Stimulated activated CD8-positive, alpha-beta memory T cell treated with anti-CD3 and anti-CD28 coated beads, Interleukin-2, amount 100 ng/mL, for 1 hour (primary cell): ENCODE measurements at places on chromosomes 3 and 15.

- no peak for DNase-seq
Measured at GRCh38 chr3:132394320-132394719, 23.0 kb upstream of the DNAJC13 start.

- DNase-seq, result no peak
Measured at GRCh38 chr15:74391582-74392450, 24.4 kb upstream of the CYP11A1 start.

DNA sequence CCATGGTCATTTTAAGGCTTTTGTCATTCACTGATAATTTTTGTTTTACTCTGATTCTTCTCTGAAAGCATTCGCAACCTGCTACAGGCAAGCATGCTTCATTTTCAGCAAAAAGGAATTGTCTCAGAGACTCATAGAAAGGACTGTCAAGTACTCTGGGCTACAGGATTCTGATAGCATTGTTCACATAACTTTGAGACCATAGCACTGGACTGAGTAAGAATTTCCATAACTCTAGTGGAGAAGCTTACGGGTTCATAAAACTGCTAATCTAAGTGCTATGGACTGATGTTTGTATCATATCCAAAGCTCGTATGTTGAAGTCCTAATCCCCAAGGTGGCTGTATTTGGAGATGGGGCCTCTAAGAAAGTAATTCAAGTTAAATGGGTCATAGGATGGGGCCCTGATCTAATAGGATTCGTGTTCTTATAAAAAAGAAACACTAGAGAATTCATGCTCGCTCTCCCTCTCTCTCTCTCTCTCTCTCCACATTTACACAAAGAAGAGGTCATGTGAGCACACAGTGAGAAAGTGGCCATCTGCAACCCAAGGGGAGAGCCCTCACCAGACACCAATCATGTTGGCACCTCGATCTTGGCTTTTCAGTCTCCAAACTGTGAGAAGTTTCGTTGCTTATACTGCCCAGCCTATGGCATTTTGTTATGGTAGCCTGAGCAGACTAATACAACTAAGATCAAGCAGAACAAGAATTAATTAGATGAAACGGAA lies 60.4 kb downstream of the CRYGS start:
- DNase-seq, result no peak

- DNase-seq, result no peak
Measured at GRCh38 chr3:55416331-55416821, 70.7 kb downstream of the WNT5A start.

DNA sequence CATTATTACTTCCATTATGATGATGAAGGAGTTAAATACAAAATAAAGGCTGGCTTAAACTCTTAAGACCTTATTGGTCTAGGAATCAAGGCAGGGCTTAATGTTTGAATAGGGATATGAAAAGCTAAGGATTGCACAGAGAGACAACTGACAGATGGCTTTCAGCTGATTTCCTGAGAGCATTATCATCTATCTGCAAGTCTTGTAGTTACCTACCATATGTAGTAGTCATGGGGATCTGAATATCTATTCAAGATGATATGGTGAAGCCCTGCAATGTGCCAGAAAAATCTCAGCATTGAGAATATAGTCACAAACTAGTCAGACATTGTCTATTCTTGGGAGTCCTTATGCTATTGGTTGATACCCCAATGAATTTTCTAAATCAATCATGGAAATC lies 47.5 kb upstream of the CHMP2B start:
- DNase-seq, result no peak

DNA sequence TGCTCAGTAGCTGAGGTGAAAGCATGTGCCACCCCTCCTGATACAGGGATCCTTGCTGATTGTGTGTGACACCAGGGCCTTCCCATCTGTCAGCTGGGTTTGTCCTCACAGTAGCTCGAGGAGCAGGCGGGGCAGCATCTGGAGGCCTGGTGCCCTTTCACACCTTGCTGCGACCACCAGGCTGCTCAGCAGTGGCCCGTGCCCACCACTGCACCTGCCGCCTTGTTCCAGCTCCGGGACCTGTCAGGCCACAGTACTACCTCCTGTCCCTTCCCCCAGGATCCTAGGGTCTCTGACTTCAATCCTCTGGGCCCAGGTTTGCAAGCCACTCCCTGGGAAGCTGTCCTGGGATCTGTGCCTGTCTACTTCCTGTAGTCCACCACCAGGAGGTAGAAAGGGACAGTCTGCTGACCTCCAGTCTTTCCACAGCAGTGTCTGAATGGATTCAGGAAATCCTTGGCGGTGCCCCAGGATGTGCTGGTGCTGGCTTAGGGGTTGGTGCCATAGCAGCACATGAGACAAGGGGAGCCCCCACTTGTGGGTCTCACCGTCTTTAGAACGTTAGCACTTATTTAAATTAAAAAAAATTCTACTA lies 27.5 kb downstream of the APBA2 start:
- DNase-seq, result no peak

GRCh38 chr3:105915524-105915923 lies 46.7 kb upstream of the CBLB start:
- DNase-seq, result no peak

GRCh38 chr3:71725271-71725991 lies at the start of gene EIF4E3:
Gene EIF4E3, minus strand, starts transcription at chr3:71725402. Its CDS starts 35 bp downstream, at chr3:71725367.
- no peak for DNase-seq

- peak; percentile 29 for DNase-seq
Measured at GRCh38 chr3:16841904-16842271, 42.9 kb upstream of the PLCL2 start.

DNA sequence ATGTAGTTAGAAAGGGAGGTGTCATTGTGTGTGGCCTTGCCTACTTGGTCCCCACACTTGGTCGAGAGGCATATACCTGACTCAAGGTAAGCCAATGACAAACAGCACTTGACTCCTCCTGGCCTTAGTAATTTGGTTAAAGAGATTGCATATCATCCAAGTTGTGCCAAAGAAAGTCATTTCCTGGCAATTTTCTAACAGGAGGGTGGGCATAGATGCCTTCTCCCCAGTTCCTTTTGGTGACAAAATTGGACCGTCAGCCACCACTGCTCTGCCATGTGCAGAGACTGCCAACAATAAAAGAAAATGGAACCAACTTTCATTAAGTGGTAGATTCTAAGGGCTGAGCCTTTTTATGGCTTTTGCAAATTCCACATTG lies 7.9 kb upstream of the LEKR1 start:
- DNase-seq, result no peak

- DNase-seq, result no peak
Measured at GRCh38 chr3:128297401-128298138, 144.3 kb downstream of the EEFSEC start.

DNA sequence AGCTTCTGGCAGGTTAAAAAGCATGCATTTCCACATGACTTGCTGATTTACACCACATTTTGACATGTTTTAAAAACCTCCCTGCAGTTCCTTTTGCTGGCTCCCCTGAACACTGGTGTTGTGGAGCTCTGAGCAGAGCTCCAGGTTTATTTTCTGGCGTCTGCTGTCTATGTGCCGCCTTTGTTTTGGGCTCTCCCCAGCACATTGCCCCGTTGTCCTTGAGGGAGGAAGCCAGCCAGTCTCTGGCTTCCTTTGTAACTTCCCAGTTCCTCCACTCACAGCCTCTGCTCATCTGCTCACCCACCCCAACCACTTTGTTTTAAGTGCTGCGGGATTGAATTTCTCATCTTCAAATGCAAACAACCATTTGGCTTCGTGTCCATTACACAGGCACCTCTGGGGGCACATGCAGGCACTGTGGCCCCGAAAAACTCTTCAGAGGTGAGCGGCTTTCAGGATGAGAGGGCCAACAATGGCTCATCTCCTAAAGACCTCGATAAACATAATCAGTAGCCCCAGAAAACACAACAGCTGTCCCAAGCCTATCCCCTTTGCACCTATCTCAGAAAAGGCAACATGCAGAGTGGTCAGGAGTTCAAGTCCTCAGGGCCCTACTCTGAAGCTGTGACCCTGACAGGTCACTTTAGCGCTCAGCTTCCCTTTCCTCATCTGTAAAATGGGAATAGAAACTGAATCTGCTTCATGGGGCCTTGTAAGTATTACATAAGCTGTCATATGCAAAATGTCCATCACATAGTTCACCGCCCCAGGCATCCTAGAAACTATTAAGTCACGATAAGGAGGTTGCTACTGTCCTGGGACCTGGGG lies 1.3 kb upstream of the MEF2A start:
- no peak for DNase-seq

- DNase-seq, result no peak
Measured at GRCh38 chr15:88890495-88890894, 4.8 kb downstream of the HAPLN3 start.
